Activated T-helper 1 cell treated with anti-CD3 and anti-CD28 coated beads, Interleukin-12 subunit alpha, Interleukin-12 subunit beta, Interleukin-2, Interleukin-4 antibody, amounts not matched to agents 30 ng/mL and 10 ng/mL and 1 ng/mL, durations not matched to agents 14 hours and 24 hours and 36 hours (primary cell): ENCODE measurements at places on chromosomes 16 and 17. TPM values are rescaled to one million over a fixed set of nuclear protein-coding genes. Genes with fewer than 3 reads are reported as not detected.

AANAT gene
- not detected in 2 replicates for total RNA-seq

GRCh38 chr17:4394208-4395110, 28.0 kb upstream of the UBE2G1 start:
- DNase-seq: no peak

GRCh38 chr17:75344666-75345065, 55.4 kb upstream of the SLC25A19 start:
- no peak for DNase-seq

GRCh38 chr16:90048347-90048722, 28.8 kb downstream of the PRDM7 start:
- DNase-seq: no peak
